ENCODE measurements at places on chromosomes 3 and 15. TPM values are rescaled to one million over a fixed set of nuclear protein-coding genes. Genes with fewer than 3 reads are reported as not detected.

Gene MED12L
- 0.40 TPM for polyA plus RNA-seq

Gene COMMD2
- polyA plus RNA-seq: 20.5 TPM

Gene AQP9
- polyA plus RNA-seq: not detected

Gene MESP2
- 0.57 TPM for polyA plus RNA-seq

Gene SLITRK3
- not detected for polyA plus RNA-seq

Gene FBXL22
- polyA plus RNA-seq: 0.13 TPM

Gene GPR62
- polyA plus RNA-seq: 0.05 TPM

Gene HDC
- 0.07 TPM for polyA plus RNA-seq

Gene SATB1
- not detected for polyA plus RNA-seq

- no peak for DNase-seq
Measured at GRCh38 chr15:44275150-44275830, 13.2 kb upstream of the GOLM2 start.

GRCh38 chr15:47390208-47390765 is 327.0 kb upstream of the SEMA6D start:
- DNase-seq: no peak

DNA sequence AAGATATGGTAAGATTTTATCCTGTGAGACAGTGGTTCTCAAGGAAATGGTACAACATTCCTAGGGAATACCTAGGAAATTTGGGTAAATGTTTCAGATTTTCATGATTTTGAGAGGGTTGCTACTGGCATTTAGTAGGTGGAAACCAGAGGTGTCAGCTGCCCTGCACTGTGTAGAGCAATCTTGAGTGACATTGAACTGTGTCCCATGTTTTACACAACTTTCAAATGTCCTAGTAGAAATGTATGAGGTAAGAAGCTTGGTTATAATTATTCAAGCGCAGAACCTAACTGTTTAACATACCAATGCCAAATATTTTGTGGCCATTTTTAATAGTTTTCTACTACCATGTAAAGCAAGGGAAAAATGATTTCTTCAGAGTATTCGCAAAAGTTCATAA is 120.4 kb downstream of the GADL1 start:
- DNase-seq: no peak

DNA sequence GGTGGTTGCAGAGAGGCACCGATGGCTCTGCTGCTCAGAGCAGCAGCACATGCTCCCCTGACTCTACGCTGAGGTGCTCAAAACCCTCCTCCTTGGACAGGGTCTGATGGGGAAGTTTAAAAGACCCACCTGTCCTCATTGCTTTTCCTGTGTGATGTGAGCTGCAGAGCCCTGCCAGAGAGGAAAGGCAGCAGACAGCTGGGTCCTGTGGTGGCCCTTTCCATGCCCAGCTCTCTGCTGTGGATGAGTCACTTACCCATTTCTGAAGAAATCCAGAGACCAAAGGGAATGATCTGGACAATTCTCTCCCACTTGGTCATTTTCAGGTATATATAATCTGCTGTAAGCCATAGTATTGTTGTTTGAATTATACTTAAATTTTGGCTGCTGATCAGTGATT is 121.7 kb downstream of the CHDH start:
- no peak for DNase-seq

DNA sequence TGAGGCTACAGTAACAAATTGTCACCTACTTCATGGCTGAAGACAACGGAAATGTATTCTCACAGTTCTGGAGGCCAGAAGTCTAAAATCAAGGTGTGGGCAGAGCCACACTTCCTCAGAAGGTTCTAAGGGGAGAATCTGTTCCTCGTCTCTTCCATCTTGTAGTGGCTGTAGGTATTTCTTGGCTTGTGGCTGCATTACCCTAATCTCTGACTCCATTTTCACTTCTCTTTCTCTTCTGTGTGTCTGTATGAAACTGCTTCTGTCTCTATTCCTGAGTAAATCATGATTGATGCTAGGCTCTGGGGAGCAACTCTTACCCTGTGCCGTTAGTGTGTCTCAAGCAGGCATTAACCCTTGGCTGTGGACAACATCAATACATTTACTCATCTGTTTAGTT is 164.7 kb downstream of the SQOR start:
- no peak for DNase-seq

- no peak for DNase-seq
Measured at GRCh38 chr3:39075910-39076309, 24.1 kb downstream of the WDR48 start.

GRCh38 chr3:30458376-30459171 is 147.8 kb upstream of the TGFBR2 start:
- DNase-seq: no peak

DNA sequence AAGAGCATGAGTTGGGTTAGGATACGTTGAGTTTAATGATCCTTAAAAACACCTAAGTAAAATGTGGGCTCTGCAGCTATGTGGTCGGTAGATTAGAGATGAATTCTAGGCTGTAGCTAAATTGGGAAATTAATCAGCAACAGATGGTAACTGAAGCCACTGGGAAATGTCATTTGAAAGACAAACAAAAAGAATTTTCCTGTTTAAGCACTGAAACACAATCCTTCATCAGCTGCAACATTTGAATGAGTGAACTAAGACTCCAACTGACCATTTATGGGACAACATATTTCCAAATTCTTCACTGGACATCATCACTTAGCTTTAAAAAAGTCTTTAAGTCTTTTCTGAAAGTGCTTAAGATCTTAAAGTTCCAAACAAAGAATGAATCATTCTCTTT is 226.9 kb downstream of the ZNF385D start:
- no peak for DNase-seq

DNA sequence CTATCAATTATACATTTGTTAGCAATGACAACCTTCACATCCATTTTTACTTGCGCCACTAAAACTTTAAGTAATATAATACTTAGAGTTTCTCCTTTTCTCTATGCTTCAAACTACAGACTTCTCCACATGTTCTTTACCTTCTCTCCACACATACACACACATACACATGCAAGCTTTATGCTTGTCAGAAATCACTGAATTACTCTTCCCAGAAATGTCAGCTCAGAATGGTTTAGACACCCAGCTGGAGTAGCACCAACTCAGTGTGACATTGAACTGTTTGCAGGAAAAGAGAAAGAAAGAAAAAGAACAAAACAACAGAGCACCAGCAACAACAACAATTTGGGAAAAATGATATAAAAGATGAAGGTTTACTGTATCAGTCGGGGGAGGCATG is 20.9 kb downstream of the CBLB start:
- DNase-seq: no peak

DNA sequence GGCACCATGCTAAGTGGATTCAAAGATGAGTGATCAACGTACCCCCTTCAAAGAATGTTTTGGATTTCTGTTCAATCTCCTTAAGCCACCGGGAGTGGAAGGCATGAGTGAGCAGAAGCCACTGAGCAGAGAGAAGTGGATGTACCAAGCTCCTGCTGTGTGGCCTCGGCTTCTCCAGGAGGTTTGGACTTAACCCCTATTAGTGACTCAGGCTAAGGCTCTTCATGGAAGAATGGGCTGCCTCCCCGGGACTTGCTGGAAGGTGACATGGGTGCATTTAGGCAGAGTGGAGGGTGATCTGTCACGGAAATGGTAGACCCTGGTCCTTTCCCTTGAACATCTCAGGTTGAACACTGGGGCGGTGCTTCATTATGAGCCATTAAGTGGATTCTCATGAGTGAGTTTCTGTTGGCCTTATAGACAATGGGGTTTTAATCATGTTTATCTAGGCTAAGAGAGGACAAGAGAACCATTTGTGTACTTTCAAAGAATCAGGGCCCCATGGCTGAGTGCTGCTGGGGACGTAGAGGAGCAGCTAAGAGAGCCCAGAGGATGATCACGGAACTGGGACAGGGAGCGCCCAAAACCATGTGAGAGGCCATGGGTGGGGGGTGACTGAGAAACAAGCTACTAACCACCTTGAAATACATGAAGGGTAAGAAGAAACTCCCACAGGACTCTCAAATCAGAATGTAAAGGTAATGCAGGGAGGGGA is 62.2 kb downstream of the HES1 start:
- no peak for DNase-seq

DNA sequence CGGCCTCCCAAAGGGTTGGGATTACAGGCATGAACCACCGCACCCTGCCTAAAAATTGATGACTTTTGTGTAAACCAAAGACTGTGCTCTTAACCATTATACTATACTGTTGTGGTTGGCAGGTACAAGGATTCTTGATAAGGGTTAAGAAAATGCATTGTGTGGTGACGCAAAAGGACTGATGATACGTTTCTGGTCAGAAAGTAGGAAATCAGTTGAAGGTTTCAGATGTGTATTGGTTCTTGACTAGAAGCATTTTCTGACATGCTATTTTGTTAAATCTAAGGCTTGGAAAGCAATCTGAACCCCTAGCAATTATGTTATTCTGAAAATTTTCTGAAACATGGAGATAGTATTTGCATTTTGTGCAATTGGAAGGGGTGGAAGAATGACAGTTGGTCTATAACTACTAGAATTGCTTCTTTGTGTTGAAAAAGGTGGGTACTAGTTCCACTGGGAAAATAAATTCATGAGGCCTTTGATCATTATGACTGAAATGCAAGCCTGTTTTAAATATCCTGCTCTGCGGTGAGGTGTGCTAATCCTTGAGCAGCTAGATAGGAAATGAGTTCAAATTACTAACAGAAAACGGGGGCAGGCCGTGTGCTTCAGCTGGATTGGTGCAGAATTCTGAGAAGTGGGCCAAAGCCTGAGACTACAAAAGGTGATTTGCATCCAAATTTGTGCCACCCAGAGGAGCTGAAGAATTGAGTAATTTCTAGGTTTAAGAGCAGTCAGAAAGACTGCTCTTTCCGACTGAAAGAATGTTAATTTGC is 66.0 kb upstream of the LRRFIP2 start:
- DNase-seq: no peak

GRCh38 chr3:48989126-48989795 is 780 bp upstream of the P4HTM start:
- DNase-seq: no peak

DNA sequence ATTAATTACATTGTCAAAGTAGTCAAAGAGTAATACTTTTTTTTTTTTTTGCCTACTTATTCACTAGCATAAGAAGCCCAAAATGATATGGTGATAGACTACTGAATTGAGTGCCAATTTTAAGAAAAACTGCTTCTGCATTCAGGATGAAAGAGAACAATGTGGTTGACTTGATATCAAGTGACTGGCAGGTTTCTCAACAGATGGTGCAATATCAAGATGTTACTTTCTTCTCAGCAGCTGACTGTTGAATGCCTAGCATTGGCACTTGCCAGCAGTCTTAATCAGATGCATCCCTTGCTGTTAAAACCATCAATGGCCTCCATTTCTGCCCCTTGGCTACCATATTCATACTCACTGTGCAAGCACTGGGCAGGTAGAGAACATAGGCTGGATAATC is 863.2 kb downstream of the GBE1 start:
- DNase-seq: no peak

GRCh38 chr15:35319354-35319753 is 226.6 kb downstream of the DPH6 start:
- no peak for DNase-seq

DNA sequence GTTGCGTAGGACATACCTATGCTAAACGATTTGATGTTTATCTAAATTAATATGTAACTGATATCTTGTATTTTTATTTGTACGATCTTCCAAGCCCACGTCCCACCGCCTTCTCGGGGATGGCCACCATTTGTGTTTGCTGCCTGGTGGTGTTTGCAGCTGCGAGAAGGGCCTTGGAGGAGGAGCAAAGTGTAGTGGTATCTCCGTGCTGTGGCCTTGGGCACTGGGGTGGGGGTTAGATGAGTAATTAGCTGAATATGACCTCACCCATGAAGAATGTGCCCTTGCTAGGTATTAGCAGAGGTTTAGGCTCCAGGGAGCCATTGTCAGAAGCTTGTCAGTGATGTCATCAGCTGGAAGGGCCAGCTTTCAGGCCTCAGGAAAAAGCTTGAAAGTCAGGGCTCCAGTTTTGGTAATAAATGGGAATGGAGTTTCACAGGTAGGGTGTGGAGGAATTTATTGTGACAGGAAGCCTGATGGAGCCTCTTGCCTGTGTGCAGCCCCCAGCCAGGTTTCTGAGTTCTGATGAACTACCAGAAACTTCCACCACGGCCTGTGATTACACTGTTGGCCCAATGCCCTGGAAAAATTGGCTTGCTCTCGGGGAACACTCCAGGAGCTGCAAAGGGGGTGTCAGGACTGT is 41.0 kb downstream of the FLNB start:
- peak; percentile 66 for DNase-seq

- DNase-seq: peak; percentile 25
Measured at GRCh38 chr3:161349529-161350312, 21.6 kb downstream of the SPTSSB start.

- no peak for DNase-seq
Measured at GRCh38 chr3:56836276-56837163, 34.8 kb upstream of the ARHGEF3 start.

- no peak for DNase-seq
Measured at GRCh38 chr3:61463191-61463590, 98.2 kb upstream of the PTPRG start.

DNA sequence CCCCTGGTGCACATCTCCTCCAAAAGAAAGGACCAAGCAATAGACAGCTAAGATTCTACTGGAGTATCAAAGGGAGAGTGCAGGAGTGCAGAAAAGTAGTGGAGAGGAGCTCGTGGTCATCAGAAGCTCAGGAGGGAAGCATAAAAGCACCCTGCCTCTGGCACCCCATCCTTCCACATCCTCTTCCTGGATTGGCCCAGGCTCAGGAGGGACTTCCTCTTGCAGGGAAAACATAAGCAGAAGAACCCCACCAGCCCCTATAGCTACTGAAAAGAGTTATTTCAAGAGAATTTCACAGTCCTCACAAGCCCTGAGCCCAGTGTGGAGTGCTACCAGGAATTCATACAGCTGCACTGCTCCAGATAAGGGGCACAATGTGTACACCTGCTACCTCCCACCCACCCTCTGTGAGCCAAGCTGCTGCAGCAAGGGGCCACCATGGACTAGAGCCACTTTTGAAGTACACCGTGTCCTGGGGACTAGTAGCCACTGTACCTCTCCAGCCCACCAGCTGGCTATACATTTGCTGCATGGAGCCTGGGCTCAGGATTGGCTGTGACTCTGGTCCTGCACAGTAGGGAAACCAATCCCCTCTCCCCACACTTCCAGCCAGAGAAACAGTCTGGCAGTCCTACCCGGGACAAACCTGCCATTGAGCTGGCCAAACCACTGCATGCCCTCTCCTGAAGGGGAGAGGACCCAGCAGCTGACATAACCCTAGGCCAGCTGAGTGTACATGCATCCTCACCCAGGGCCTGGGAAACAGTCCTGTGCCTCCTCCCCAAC is 43.0 kb downstream of the CD200R1 start:
- no peak for DNase-seq

DNA sequence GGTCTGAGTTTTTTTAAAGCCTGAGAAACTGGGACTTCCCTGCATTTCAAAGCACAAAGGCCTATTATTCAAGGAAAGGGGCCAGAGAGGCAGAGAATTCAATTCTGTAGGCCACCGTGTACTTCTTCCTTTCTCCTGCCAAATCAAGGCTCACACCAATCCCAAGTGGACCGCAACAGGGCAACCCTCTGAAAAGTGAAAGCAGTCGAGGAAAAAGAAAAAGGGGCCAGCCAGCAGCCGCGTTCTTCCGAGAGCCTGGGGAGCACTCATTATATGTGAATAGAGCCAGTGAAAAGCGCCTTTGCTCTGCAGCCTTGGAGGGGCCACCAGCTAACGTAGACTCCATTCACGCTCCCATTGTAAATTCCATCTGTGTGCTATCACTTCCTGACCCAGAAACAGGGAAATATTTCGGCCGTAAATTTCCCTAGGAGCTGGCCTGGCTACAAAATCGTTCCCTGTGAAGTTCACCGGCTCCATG is 45.9 kb upstream of the THUMPD3 start:
- no peak for DNase-seq

All from A549 (cell line).